ENCODE measurements at places on chromosomes 6 and 20.

DNA sequence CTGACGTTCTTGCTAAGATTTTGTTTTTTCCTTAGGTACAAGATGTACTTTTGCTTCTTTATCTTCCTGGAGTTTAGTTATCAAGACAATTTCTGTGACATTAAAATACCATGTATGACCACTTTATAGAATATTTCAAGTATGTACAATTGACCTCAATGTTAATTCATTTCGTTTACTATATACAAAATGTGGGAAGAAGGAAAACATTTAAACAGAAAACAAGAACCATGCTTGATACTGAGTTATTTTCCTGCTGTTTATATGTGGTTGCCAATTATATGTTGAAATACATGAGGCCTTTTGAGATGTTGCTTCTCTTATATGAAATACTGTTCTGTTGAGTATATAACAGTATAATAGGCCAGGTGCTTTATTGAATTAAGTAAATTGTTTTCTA, 184.3 kb downstream of the JARID2 start:
- no peak for DNase-seq

DNA sequence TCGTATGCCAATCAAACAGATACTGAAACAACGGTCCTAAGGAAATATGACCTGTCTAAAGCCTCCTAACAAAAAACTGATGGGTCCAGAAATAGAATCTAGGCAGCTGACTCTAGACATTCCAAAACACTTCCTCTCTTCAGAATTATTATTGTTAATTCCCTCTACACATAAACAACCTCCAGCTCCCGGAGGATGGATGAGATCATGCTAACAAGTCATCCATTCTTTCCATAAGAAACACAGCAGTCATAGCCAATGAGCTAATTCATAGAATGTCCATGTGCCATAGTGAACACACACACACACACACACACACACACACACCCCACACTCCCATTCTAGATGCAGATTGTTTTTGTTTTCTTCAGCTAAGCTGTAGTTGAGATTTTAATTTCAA, 44.3 kb downstream of the HDGFL1 start:
- peak; percentile 63 for DNase-seq

DNA sequence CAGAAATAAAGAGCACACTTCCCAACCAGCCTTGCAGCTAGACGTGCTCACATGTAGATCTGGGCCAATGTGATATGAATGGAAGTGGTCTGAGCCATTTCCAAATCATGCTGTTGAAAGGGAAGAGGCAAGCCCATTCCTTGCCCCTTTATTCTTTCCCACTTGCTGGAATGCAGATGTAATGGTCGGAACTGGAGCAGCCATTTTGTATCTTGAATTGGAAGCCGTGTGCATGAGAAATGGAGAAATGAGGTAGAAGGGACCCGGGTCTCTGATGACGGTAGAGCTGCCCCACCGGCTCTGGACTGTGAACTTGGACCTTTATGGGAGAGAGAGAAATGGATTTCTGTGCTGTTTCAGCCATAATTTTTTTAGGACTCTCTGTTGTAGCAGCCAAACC, 54.8 kb upstream of the STX16 start:
- DNase-seq = no peak

GRCh38 chr6:47179286-47179685, 130.4 kb downstream of the TNFRSF21 start:
- no peak for DNase-seq

GRCh38 chr6:144951730-144952437, 666.7 kb downstream of the UTRN start:
- DNase-seq = no peak

DNA sequence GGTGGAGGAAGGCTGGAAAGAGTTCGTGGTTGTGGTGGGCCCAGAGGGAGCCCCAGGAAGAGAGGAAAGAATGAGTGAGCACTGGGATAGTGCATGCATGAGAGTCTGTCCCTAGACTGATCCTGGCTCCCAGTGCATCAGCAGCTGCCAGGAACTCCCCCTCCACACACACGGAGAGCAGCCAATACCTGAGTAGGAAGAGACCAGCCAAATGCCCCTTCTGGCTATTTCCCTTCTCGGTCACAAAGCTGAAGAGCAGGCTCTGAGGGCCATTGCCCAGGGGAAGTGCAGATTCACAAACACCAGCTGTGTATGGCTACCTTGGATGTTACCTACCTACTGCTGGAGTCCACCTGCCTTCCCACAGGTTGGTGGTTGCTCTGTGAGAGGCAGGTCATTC, 45.1 kb downstream of the GABRR2 start:
- no peak for DNase-seq

DNA sequence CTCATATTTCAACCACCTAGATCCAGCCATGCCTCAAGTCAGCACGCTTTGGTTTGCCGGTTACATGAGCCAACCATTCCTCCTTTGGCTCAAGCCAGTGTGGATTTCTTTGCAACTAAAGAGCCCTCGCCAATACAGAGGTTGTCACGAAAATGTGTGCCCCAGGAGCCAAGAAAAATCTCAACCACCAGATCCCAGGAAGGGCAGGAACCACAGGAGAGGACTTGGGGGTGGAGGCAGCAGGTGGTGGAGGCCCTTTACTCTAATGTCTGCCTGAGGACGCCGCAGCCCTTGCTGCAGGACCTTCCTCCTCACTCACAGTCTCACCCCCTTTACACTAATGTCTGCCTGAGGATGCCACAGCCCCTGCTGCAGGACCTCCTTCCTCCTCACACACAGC, 144.8 kb upstream of the PHACTR3 start:
- no peak for DNase-seq

DNA sequence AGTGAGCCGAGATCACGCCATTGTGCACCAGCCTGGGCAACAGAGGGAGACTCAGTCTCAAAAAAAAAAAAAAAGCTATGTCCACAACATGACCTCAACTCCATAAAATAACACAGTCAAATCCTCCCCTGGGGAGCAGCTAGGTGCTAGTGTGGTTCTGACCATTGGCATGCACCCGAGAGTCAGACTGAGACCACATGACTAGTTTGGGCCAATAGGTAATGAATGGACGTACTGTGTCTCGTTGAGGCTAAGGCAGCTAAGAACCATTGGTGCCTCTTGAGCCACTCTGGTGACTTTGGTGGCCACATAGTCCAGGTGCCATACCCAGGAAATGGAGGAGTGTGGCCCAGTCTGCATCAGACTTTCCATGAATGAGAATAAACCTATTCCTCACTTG, 40.3 kb downstream of the ATP9A start:
- no peak for DNase-seq

- no peak for DNase-seq
Measured at GRCh38 chr6:116616737-116617053, 416 bp downstream of the RSPH4A start.

- no peak for DNase-seq
Measured at GRCh38 chr20:47708140-47708807, 77.0 kb downstream of the SULF2 start.

GRCh38 chr20:60474385-60474910, 516.2 kb downstream of the CDH26 start:
- DNase-seq = no peak

GRCh38 chr6:21295506-21296240, 297.9 kb upstream of the SOX4 start:
- DNase-seq = no peak

DNA sequence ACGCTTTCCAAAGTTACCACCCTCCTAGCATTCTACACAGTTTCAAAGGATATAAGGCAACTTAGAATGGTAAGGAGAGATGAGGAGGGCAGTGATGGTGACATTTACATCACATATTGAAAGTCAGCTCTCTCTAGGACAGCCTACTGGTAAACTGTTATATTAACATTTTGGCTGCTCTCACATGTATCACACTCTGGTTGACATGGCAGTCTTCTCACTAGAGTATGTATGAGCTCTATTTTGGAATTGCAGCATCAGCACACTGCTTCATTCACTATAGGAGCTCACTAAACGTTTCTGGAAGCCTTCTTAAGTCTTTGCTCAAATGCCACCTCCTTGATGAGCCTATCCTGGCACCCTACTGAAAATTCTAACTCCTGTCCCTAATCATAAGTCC, 135.7 kb upstream of the ENPP5 start:
- DNase-seq = no peak

- DNase-seq = no peak
Measured at GRCh38 chr6:33746651-33747100, at the start of gene IP6K3. TSS of gene IP6K3 (minus strand) at chr6:33746905. CDS start at chr6:33735476, 11,429 bp downstream.

DNA sequence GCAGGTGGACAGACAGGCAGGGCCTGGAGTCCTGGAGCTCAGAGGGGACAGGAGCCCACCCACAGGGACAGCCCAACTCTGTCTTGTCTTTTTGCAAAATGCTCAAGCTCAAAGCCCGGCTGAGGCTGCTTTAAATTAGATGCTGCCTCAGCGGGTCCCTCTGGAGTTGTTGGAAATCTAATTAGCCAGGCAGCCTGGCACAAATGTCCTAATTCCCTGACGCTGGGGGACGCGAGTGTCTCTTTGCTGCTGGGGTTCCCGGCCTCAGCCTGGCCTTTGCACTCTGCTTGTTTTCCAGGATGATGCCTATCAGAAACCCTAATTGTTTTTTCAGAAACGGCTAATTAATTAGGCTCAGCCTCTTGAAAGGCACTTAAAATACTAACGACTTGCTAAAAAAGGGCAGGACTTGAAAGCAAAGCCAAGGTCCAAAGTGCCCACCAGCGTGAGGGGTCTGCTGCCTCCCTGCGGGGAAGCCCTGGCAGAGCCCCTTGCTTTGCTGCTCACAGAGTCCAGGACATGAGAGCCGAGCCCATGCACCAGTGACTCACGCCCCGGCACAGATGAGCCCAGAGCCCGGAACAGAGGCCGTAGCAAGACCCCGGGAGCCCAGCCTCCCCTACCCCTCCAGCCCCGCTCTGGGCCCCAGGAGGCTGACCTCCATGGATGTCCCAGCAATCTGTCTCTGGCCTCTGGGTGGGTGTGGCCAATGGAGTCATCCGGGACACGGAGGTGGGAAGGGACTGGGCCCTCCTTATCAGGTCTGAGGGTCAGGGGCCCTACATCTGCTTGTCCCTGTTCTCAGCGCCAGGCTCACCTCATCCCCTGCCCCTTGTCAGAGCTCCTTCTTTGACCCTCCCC, 46.0 kb upstream of the BHLHE23 start:
- DNase-seq = no peak

- no peak for DNase-seq
Measured at GRCh38 chr20:47189060-47189459, 167.4 kb downstream of the ZMYND8 start.

DNA sequence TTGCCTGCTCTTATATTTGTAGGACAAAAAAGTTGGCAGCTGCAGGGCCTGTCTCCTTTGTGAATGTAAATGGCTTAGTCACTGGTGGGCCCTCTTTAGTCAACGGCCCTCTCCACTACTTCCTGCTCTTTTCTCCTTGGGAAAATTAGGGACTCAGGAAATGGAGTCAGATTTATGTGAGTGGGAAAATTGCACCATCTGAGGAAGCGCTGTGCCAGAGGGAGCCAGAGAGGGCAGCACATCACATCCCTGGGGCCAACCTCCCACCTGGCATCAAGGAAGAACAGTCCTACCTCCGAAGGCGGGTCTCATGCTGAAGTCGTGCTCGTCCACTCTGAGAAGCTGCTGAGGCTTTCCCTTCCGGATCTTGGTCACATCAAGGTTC, 15.6 kb downstream of the GABRR2 start:
- DNase-seq = no peak

DNA sequence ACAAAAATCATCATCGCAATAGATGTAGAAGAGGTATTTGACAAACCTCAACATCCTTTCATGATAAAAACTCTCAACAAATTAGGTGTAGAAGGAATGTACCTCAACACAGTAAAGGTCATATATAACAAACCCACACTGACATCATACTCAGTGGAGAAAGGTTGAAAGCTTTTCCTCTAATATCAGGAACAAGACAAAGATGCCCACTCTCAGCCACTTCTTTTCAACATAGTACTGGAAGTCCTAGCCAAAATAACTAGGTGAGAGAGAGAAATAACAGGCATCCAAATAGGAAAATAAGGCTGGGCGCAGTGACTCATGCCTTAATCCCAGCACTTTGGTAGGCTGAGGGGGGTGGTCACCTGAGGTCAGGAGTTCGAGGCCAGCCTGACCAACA, 95.8 kb downstream of the ZDHHC14 start:
- DNase-seq = no peak

- no peak for DNase-seq
Measured at GRCh38 chr6:21033084-21033483, 498.8 kb downstream of the CDKAL1 start.

- DNase-seq = peak; percentile 17
Measured at GRCh38 chr6:8983202-8983688, 547.9 kb upstream of the SLC35B3 start.

DNA sequence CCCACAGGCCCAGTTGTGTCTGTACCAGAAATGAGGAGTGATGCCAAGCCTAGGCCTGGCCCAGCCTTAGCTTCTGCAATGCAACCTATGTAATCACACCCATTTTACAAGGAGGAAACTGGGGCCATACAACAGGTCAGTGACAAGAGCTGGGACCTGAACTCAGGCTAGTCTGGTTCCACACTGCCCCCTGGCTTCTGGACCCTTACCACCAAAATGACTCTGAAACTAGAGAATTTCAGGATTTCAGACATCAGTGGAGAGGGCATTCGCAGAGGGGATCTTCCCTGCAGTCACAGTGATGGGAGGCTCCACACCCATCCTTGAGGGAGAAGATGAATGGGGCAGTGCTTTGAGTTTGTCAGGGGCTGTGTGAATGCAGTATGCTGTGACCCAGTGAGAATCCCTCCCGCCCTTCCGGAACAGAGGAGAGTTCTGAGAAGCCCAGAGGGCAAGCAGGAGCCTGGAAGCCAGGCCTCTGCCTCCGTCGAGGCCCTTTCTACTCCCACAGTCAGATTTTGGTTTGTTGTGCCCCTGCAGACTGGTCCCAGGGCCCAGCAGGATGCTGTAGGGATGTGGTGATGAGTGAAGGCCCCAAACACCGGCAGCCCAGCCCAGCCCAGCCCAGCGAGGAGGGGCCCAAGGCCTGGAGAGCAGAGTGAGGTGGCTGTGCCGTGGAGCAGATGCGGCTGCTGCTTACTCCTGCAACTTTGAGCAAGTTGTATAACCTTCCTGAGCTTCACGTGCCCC, 48.1 kb upstream of the MYL9 start:
- DNase-seq = no peak

- DNase-seq = no peak
Measured at GRCh38 chr6:26064619-26065257, 22.5 kb upstream of the HFE start.

DNA sequence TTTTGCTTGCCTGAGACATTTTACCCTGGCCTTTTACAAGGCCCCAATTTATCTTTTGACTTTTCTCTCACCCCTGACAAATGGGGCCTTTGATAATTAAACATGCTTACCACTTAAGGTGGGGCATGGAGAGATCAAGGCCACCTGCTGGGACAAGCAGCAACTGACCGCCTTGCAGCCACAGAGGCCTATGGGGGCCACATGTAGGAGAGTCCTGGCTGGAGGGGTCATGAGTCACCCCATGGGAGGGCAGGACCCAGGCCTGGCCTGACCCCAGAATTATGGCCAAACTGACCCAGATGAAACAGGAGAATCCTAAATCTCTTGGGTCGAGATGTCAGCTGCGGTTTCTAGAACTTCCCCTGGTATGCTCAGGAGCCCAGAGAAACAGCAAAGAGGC, 8.5 kb upstream of the OCSTAMP start:
- no peak for DNase-seq

GRCh38 chr20:51586005-51586440, 43.5 kb upstream of the NFATC2 start:
- peak; percentile 99 for DNase-seq

- peak; percentile 79 for DNase-seq
Measured at GRCh38 chr6:1297746-1298145, 14.2 kb upstream of the FOXQ1 start.

Data from fibroblast of skin of left biceps (primary cell).